Frontal cortex (tissue), 4 donors: ENCODE measurements at places on chromosomes 1 and 21. TPM values are rescaled to one million over a fixed set of nuclear protein-coding genes. Genes with fewer than 3 reads are reported as not detected.

- no peak for DNase-seq
These were observed 47.5 kb downstream of the TRPM2 start for GRCh38 chr21:44400791-44401385.

PAX7 gene
- under 0.01 TPM for total RNA-seq

DNA sequence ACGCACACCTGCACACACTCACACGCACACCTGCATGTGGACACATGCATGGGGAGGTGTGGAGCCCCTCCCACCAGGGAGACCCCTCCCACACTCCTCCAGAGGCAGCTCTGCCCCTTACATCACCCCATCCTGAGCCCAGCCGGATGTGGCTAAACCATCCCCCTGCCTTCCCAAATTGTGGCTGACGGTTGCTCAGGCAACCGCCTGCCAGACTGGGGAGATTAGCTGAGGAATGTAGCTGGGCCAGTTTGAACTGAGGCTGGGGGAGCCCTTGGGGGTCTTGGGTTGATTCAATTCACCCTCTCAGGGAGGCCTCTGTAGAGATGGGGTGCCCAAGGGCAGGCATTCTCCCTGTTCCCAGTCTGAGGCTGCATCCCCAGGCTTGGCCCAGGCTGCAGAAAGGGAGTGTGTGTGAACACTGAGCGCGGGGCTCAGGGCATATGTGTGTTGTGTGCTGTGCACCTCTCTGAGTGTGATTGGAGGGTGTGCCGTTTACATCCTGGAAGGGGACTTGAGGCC is 12.9 kb downstream of the PTPRU start:
- DNase-seq: no peak

DNA sequence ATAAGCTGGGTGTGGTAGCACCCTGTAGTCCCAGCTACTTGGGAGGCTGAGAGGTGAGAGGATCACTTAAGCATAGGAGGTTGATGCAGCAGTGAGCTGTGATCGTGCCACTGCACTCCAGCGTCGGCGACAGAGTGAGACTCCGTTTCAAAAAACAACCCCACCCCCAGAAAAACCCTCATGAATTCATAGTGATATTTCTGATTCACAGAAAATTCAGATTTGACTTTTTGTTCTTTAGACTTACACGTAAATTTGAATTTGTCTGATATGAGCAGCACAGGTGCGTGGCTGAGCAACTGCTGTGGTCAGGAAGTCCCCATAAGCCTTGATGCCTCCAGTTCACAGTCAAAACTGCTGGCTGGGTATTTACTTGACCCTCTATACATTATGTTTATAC is 10.0 kb upstream of the MORC3 start:
- DNase-seq: no peak

- no peak for DNase-seq
These were observed 18.0 kb downstream of the ATP1B1 start for GRCh38 chr1:169124459-169124858.

DNA sequence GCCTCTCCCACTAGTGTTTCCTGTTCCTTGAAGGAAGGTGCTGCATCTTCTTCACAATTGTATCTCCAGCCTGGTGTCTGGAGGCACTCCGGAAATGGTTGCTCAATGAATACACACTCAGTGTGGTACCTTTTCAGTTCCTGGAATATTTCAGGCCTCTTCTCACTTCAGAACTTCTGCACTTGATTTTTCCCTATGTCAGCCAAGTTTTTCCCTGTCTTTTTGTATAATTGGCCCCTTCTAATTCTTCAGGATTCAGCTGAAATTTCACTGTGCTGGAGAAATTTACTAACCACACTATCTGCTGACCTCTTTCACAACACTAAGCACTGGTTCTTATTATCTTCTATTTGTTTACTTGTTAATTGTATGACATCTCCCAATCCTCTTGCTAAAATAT is 61.2 kb upstream of the MAP10 start:
- no peak for DNase-seq

- no peak for DNase-seq
These were observed 1169.2 kb upstream of the B3GALT2 start for GRCh38 chr1:194355488-194356106.

DNA sequence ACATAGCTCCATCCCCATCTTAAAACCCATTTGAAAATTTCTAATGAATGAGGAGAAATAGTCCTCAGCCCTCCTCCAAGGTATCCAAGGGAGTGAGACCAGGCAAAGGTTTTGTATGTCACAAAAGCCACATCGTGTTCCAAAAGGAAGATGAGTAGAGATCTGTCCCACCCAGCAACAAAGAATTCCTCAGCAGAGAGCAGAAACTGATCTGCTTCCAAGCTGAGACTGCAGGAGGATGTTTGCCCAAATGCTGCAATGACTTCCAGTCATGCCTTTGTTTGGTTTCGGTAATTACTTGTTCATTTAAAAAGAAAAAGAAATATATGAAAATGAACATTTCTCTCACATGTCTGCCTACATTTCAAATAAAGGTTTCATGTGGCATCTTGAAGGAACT is 186.9 kb downstream of the SETD4 start:
- DNase-seq: no peak

GRCh38 chr1:226697151-226697928 is 41.7 kb downstream of the ITPKB start:
- DNase-seq: no peak

VWA5B1 gene
- under 0.01 TPM for total RNA-seq

DNA sequence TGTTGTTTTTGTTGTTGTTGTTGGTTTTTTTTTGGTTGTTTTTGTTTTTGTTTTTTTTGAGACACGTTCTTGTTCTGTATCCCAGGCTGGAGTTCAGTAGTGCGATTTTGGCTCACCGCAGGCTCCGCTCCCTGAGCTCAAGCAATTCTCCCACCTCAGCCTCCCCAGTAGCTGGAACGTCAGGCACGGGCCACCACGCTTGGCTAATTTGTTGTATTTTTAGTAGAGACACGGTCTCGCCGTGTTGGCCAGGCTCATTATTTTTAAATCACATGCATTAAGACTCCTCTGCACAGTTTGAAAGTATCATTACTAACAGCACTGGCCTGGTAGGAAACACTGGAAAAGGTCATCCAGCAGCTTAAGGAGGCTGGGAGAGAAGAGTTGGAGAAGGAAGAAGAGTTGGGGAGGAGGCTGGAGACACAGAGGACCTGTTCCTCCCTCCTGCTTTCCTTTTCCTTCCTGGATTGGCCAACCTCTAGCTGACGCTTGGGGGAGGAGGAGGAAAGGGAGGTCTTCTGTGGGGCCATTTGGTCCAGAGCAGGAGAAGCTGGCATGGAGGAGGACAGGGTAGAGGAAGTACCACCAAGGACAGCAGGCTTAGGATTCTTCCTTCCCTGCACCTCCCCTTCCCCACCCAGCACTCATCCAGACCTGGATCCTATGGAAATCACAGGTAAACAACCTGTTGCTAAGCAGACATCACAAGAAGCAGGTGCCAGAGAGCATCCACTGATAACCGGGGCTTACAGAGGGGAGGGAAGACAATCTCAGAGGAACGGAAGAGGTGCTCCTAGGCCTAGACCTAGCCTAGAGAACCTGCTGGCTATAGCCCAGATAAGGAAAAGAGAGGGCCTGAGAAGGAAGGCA is 71.9 kb upstream of the GOLT1A start:
- no peak for DNase-seq
